ENCODE measurements at places on chromosomes 3 and 15. TPM values are rescaled to one million over a fixed set of nuclear protein-coding genes. Genes with fewer than 3 reads are reported as not detected.

The GOLGA6A gene
- not detected for total RNA-seq

The LRRIQ4 gene
- not detected for total RNA-seq

The ANKUB1 gene
- total RNA-seq, result 0.31 TPM

The GOLGA8R gene
- total RNA-seq, result 1.6 TPM

The ISLR gene
- not detected for total RNA-seq

The VIPR1 gene
- total RNA-seq, result not detected

The LARP6 gene
- 81.5 TPM for total RNA-seq

The KLHL40 gene
- not detected for total RNA-seq

The CCR9 gene
- not detected for total RNA-seq

DNA sequence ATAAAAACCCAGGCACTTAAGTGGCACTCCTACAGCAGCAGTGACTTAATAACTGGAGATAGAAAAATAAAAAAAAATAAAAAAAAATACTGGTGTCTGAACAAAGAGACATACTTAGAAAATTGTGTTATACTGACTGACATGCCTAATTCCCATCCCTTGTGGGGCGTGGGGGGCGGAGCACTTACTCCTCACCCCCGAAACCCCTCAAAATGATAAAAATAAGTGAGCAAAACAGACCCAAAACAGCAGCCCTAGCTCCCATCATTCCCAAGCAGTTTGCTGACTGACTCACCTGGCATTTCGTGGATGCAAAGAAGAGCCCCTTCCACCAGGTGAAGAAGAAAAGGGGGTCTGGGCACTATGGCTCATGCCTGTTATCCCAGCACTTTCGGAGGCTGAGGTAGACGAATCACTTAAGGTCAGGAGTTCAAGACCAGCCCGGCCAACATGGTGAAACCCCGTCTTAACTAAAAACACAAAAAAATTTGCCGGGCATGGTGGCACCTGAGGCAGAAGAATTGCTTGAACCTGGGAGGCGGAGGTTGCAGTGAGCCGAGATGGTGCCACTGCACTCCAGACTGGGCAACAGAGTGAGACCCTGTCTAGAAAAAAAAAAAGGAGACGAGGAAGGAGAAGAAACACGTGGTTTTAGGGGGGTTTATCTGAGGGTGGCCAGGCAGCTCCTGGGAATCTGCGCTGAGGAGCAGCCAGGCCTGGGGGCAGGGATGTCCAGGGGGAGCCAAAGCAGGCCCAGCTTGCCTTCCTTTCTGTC, 50.8 kb upstream of the BLM start:
- DNase-seq, result no peak
- peaks cover 36% of the 10 kb centered on the region for H3K4me1 ChIP-seq
- no peaks in the 10 kb centered on the region for H3K27me3 ChIP-seq
- no peaks in the 10 kb centered on the region for H3K36me3 ChIP-seq
- H3K27ac ChIP-seq, result peak overlapping the region; percentile 95

DNA sequence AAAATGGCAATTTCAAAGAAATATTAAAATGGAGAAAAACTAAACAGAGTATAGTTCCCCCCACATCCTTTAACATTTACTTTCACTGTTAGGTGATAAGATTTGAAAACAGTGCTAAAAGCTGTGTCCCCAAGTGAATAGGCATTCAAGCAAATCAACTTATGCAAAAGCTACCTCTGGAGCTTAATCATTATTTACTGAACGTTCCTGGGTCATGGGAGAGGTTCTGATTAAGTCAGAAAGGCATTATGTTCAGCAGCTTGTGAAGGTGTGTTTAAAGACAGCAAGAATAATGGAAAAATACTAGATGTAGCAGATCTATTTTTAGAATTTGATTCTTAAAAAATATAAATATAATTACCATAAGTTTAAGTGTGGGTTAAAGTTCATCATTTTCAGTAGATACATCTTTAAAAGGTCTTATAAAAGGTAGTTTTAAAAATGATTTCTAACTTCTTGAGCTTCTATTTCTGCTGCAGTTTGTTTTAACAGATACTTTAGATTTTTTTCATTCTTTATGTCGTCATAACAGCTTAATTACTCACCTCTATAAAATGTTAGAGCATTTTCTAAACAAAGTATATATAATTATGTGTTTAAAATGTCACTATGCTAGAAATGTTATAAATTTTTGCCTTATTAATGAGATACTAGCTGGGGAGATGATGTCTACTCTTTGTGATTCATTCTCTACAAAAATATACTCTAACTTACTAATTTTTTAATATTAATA, 127.9 kb downstream of the MITF start:
- no peaks in the 10 kb centered on the region for H3K36me3 ChIP-seq
- H3K4me1 ChIP-seq, result peaks cover 52% of the 10 kb centered on the region
- peak overlapping the region; percentile 85 for H3K27ac ChIP-seq
- H3K27me3 ChIP-seq, result no peaks in the 10 kb centered on the region
- peak overlapping the region; percentile 32 for H3K4me3 ChIP-seq
- no peak for DNase-seq

- peaks cover 41% of the 10 kb centered on the region for H3K4me1 ChIP-seq
- no peaks in the 10 kb centered on the region for H3K27me3 ChIP-seq
- DNase-seq, result no peak
- H3K4me3 ChIP-seq, result no peak overlapping the region
- peaks cover 3% of the 10 kb centered on the region for H3K36me3 ChIP-seq
Observed at GRCh38 chr3:52043750-52044149, 12.6 kb downstream of the DUSP7 start.

GRCh38 chr3:37934631-37935289, 55.8 kb upstream of the VILL start:
- no peaks in the 10 kb centered on the region for H3K27me3 ChIP-seq
- no peak overlapping the region for H3K4me3 ChIP-seq
- H3K27ac ChIP-seq, result peak overlapping the region; percentile 71
- H3K4me1 ChIP-seq, result peaks cover 51% of the 10 kb centered on the region

GRCh38 chr15:73832657-73833056, 40.7 kb upstream of the TBC1D21 start:
- no peak for DNase-seq
- peaks cover 28% of the 10 kb centered on the region for H3K27me3 ChIP-seq
- H3K27ac ChIP-seq, result no peak overlapping the region
- H3K36me3 ChIP-seq, result no peaks in the 10 kb centered on the region

GRCh38 chr3:178370387-178370786, 165.8 kb upstream of the KCNMB2 start:
- no peaks in the 10 kb centered on the region for H3K27me3 ChIP-seq
- no peak for DNase-seq
- H3K27ac ChIP-seq, result no peak overlapping the region
- H3K36me3 ChIP-seq, result no peaks in the 10 kb centered on the region
- no peak overlapping the region for H3K4me3 ChIP-seq

DNA sequence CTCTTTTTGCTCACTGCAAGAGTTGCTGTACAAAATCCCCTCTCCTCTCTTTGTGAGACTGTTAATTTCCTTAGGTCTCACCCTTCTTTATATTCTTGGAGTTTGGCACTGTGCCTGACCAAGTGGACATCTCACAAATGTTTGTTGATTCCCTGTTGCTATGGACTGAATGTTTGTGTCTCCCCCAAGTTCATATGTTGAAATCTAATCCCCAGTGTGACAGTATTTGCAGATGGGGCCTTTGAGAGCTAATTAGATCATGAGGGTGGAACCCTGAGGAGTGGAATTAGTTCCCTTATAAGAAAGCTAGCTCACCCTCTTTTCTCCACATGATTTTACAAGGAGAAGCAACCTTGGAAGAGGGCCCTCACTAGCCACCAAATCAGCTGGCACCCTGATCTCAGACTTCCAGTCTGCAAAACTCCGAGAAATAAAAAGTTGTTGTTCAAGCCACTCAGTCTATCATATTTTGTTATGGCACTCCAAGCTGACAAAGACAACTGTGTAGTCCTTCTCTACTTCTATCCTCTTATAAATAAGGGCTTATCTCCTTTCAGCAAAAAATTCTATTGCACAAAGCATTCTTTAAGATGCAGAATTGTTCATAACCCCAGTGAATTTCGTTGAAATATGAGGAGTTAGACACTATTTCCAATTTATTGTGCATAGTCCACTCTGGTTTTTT, 65.5 kb upstream of the NPHP3 start:
- no peaks in the 10 kb centered on the region for H3K27me3 ChIP-seq
- H3K36me3 ChIP-seq, result no peaks in the 10 kb centered on the region
- DNase-seq, result no peak
- no peak overlapping the region for H3K27ac ChIP-seq
- H3K4me1 ChIP-seq, result no peaks in the 10 kb centered on the region
- no peak overlapping the region for H3K4me3 ChIP-seq

DNA sequence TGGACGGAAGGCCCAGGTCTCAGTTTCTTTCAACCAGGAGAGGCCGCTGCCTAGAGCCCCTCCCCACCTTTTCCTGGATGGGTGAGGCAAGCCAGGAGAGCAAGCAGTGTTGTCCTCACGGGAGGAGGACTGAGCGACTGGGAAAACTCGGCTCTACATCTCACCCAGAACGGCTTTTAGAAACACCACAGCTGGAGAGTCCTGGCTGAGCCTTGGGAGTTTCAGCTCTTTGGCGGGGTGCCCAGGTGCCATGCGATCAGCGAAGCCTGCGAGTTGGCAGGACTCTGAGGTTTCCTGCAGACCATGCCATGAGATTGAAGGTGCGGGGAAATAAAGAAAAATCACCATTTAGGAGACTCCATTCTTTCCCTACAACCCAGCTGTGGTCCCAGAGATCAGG, 26.0 kb downstream of the PPCDC start:
- H3K27me3 ChIP-seq, result no peaks in the 10 kb centered on the region
- peaks cover 50% of the 10 kb centered on the region for H3K4me1 ChIP-seq
- H3K4me3 ChIP-seq, result no peak overlapping the region
- no peak overlapping the region for H3K27ac ChIP-seq
- H3K36me3 ChIP-seq, result peaks cover 14% of the 10 kb centered on the region
- DNase-seq, result no peak

DNA sequence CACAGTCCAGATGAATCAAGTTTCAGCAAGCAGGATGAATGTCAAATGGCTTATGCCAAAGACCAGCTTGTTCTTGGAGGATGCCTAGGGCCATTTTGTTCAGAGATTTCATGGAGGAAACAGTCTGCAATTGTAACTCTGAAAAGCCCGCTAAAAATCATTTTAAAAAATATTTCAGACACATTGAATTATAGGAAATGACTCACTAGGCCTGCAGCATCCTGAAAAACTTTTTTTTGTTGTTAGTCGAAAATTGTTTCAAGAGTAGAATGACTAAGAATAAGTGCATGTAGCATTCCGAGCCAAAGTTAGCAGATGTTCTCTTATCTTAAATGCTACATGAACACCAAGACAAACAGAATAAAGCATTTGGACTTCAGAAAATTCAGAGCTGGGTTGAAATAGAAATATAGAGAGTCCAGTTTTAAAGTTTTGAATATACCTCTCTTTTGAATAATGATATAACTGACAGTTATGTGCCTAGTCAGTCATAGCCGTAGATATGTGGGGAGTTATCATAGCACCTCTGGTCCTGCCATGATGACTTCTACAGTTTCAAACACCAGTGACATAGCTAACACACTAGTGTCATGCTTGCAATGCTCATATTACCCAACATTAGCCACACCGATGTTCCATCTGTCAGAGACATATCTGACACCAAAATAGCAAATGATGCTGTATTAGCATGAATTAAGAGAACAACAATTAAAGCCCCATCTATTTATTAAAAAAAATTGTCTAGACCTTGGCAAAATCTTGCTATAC, 1462.8 kb upstream of the GBE1 start:
- no peak overlapping the region for H3K27ac ChIP-seq
- no peak for DNase-seq
- H3K27me3 ChIP-seq, result no peaks in the 10 kb centered on the region
- H3K4me1 ChIP-seq, result no peaks in the 10 kb centered on the region
- H3K4me3 ChIP-seq, result no peak overlapping the region

GRCh38 chr3:140843656-140844055, 98.0 kb upstream of the SLC25A36 start:
- H3K27me3 ChIP-seq, result no peaks in the 10 kb centered on the region
- no peak for DNase-seq
- H3K4me1 ChIP-seq, result no peaks in the 10 kb centered on the region
- no peak overlapping the region for H3K27ac ChIP-seq

DNA sequence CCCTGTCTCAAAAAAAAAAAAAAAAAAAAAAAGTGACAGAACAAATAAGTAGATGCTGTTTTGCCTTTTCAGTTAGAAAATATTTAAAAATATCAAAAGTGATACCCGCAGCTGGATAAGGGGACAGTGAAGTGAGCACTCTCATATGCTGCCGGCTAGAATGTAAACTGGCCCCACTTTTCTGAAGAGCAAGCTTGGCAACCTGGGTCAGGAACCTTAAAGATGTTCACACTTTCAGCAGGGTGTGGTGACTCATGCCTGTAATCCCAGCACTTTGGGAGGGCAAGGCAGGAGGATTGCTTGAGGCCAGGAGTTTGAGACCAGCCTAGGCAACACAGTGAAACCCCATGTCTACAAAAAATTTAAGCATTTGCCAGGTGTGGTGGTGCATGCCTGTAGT, 17.4 kb downstream of the FSD2 start:
- no peaks in the 10 kb centered on the region for H3K4me1 ChIP-seq
- DNase-seq, result no peak
- H3K4me3 ChIP-seq, result no peak overlapping the region
- H3K27me3 ChIP-seq, result no peaks in the 10 kb centered on the region
- H3K36me3 ChIP-seq, result no peaks in the 10 kb centered on the region

DNA sequence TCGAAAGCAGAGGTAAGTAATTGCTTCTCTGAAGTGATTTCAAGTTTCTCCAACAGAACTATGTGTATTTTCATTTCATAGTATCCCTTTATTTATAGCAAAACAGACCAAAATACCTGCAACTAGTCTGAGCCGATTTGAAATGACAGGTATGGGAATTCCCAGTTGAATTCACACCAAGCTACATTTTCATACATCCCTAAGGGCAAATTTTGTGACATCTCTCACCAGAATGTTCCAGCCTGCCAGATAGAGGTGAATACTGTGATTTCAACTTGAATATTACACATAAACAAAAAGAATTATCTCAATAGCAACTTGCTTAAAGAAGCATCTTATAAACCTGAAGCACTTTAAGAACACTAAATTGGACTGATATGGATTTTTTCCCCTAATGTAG, 235.7 kb downstream of the SLC9A9 start:
- no peak overlapping the region for H3K27ac ChIP-seq
- no peak for DNase-seq
- H3K4me1 ChIP-seq, result no peaks in the 10 kb centered on the region

DNA sequence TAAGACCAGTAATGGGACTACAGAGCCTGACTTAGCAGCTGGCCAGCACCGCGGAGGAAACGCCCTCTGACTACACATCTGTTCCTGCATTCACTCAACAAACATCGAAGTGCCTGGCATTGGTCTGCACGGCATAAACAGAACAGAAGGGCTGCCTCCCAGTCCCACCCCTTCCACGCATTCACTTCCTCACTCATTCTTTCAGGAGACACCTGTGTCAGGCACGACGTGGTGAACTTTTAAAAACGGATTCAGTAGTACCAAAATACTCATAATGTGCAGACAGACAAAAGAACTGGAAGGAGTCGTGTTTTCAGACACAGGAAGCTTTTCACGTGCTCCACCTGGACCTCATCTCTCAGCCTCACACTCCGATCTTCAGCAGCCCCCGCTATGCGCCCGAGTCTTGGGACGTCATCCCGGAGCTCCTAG, 123.3 kb downstream of the XXYLT1 start:
- DNase-seq, result peak; percentile 45
- peaks cover 39% of the 10 kb centered on the region for H3K4me1 ChIP-seq
- H3K36me3 ChIP-seq, result no peaks in the 10 kb centered on the region
- H3K4me3 ChIP-seq, result no peak overlapping the region
- H3K27me3 ChIP-seq, result no peaks in the 10 kb centered on the region
